ENCODE measurements at places on chromosomes 3 and 15.

- DNase-seq: no peak
Measured at GRCh38 chr3:31936420-31937060, 44.5 kb downstream of the OSBPL10 start.

GRCh38 chr3:23611737-23612295, 193.9 kb upstream of the UBE2E1 start:
- DNase-seq: no peak

- DNase-seq: no peak
Measured at GRCh38 chr3:52458770-52459545, 3.6 kb downstream of the NISCH start.

DNA sequence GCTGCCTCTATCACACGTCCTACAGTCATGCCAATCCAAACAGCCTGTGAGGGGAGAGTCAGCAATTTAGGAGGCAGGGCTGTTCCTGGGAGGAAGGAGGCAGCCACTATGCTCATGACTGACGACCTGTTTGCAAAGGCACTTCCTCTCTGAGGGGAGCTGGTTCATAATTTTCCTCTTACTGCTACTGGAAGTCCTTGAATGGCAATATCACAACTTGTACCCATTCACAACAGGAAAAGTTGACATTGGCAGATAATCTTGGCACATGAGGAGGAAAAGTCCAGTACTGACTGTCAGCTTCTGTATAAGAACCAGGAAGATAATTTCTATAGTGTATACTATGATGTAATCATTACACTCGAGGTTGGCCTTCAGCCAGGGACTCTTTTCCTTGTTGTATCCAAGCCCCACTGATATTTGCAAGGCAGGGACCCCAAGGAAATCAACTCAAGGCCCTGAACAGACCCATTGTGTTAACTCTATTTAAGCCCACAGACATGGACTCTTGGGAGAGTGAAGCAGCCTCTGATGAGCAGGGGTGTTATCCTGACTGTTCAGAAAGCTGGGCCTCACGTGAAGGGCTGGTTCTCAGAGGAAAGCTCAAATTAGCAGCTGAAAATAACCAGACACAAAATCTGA, 267.3 kb upstream of the ADAMTS9 start:
- DNase-seq: no peak

- no peak for DNase-seq
Measured at GRCh38 chr3:159839561-159840379, 148.9 kb upstream of the IL12A start.

DNA sequence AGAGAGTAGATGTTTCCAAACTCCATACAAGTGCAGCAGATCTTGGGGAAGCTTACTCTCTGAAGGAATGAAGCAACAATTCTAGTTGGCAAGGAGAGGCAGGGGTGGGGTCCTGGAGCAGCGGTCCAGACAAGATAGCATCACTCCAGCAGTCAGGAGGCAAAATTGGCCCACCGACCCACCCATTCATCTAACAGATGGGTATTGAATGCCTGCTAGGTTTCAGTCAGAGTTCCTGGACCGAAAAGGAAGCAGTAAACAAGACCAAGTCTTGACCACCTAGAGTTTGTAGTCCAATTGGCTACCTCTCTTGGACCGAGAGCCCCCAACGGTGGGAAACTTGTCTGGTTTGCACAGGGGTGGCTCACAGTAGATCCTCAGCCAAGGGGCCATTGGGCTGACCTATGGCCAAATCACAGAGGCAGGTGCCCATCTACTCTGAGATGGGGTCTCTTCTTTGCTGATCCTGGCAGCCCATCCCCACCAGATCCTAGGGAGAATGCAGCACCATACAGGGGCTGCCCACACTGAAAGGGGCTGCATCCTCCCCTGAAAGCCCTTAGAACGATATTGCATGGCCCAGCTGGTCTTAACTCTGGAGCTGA, 74.3 kb downstream of the CORO2B start:
- DNase-seq: no peak

DNA sequence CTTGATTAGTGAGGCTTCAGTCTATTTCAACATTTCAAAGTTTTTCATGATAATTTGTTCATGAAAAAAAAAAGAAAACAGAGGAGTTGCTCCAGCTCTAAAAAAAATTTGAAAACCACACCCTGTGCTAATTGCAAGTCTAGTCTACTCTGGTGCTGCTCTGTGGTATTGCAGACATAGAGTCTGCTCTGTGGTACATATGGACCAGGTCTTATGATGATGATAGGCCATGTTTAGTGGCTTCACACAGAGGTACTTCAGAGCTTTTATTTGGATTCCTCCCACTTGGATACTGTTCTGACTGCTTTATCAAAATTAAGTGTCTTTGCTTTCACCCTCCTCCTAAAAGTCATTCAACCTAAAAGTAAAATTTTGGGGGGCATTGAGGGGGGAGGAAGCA, 160.8 kb downstream of the ALCAM start:
- DNase-seq: no peak

DNA sequence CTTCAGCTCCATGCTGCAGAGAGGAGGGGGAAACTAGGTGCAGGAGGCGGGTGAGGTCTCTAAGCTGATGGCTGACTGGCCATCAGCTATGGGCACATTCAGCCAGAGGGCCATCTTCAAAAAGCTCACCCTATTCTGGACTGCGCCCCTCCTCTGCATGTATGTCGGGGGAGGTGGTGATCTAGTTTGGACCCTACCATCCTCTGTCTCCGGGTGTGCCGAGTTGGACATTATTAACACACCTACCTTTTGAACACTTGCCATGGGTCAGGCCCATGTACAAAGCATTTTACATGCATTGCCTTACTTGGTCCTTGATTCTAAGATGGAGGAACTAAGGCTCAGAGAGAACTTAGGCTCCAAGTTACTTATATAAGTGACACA, 1.4 kb downstream of the NISCH start:
- DNase-seq: no peak

DNA sequence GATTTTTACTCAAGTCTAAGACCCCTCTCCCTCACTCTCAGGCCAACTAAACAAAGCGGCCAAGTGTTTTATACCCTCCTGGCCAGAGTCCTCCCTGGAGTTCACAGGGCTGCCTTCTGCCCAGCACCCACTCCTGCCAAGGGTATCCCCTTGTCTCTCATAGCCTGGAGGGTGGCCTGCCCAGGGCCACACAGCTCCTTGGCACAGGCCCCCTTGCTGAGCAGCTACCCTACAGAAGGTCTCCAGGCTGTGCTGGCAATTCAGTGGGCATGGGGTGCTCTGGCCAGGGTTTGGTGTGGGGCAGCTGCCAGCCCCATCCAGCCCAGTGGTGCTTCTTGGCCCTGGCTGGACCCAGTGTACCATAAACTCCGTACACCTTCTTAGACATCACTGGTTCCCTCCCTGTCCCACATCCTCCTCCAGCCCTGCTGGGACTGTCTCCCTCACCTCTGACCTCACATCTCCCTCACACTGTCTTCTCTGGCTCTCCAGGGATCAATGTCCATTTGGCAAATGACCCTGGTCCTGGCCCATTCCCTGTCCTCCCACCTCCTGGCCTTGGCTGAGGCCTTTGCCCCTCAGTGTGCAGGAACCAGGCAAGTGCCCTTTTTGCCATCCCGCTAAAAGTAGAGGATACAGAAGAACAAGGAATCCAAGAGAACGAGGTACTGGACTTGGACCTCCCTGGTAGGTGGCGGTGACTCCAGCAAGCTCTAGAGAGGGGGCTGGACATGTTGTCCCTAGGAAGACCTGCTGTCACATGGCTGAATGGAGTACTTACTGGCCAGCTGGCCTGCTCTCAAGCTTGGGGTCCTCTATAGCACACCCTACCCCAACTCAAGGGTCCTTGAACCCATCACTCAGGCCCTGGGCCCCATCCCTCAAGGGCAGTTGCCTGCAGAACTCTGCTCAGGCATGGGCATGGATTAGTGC, 50.0 kb upstream of the TRPM1 start:
- no peak for DNase-seq

- DNase-seq: no peak
Measured at GRCh38 chr3:44995142-44995770, 19.2 kb downstream of the EXOSC7 start.

- DNase-seq: no peak
Measured at GRCh38 chr15:27535445-27536129, 563.5 kb downstream of the OCA2 start.
